ENCODE measurements at places on chromosomes 12 and 14.

DNA sequence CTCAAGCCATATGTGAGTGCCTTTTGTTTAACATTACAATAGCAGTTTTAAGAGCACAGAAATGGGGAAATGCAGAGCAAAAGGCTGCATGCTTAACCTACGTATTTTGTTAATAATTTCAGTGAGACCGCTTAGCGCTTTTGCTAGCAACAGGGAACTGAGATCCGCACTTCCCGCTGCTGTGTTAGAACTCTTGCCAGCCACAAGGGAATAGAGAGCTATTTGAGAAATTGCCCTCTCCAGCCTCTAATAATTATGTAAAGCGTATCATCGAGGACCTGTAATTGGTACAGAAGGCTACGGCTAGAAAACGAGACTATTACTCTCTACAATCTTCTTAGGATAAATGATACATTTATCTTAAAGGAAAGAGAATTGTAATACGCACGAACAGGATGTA lies 205.2 kb upstream of the GRIP1 start:
- no peak for DNase-seq

DNA sequence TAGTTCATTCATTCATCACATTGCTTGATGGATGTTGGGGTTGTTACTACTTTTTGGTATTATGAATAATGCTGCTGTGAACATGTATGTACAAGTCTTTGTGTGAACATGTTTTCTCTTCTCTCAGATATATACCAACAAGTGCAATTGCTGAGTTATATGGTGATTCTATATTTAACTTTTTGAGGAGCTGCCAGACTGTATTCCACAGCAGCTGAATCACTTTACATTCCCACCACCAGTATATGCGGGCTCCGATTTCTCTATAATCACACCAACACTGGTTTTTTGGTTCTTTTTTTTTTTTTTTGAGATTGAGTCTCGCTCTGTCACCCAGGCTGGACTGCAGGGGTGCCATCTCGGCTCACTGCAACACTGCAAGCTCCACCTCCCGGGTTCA lies 22.2 kb upstream of the PLEKHG6 start:
- DNase-seq, result no peak

DNA sequence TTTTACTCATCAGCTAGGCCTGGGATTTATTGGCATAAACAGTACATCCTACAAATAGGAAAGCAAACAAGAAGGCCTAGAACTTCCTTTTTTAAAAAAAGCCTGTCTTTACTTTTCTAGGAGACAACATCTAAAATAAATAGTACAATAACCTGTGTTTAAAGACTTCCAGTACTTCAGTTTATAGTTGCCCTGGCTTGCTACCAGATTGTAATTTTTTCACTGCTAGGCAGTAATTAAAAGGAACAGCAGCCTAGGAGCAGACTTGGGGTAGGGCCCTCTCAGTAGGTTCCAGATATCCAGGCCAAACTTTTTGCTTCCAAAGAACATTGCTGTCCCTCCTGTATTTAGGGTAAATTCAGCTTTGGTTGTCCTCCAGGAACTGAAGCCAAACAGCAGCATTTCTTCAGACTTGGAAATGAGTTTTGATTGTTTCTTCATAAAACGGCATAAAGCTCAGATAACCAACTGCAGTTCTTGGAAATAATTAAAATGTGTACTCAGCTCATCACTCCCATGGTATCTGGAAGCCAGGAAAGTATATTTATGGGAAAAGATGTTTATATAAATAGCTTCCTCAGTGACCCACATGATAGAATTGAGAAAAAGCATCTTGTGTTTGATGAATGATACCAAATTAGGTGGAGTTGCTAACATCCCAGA lies 61.7 kb downstream of the PPP1R36 start:
- DNase-seq, result no peak

DNA sequence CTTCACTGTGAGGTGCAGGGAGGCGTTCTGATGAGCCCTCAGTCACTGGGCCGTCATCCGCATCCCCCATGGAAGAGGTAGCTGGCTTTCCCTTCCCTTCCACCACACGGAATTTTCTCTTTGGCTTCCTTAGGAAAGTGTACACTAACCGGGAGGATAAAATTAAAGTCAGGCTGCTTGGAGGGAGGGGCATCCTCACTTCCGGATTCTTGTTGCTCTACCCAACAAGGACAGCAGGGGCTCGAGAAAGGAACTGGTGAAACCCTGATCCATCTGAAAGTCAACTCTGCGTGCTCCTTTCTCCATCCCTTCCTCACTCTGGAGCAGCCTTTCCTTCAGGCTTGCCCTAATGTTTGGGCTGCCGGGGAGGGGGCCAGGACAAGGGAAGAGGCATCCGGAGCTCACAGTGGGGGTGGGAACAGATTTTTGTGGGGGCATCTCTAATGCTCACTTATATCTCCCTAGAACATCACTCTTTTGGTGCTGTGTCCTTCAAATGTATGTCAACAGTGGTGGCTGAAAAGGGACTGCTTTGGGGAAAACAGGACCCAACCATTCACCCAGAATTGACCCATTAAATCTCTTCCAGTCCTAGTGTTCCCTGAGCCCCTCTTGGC lies 101.4 kb upstream of the FKBP4 start:
- no peak for DNase-seq

DNA sequence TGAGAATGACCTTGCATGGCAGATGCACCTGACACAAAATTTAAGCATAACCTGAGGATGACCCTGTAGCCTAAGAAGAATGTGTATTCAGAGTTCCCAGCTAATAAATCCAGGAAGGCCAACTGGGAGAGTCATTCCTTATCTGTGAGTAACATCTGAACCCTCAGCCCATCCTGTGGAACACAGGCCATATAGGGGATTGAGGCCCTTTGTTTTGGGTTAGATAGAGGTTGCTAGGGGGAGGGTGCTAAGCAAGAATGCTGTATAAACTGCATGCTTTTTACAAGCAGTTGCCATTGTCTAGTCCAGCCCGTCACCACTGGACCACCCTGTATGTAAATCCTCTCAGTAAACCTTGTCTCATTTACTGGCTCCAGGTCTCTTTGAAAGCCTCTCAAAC lies 77.0 kb downstream of the BICD1 start:
- no peak for DNase-seq

DNA sequence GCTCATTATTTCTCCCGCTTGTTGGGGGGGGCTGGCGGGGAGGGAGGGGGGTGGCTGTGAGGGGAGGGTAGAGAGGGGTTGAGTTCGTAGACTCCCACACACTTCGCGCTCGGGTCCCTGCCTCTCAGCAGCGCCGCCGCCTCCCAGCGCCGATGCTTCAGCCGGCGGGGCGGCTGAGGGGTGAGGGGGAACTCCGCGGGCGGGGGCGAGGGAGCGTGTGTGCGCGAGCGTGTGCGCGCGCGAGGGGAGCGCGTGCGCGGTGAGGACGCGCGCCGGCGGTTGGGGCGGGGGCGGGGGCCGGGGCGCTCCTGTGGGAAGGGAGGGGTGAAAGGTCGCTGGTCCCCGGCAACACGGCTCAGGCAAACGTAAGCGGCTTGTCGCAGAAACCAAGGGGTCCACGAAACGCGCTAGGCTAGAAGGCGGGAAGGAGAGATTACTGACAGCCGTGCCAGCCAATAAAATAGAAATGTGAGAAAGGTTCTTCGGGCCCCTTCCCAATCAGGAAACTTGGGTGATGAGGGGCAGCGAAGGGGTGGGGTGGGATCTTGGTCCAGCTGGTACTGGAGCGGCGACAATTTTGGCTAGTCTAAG lies 343 bp upstream of the NOVA1 start:
- peak; percentile 45 for DNase-seq

DNA sequence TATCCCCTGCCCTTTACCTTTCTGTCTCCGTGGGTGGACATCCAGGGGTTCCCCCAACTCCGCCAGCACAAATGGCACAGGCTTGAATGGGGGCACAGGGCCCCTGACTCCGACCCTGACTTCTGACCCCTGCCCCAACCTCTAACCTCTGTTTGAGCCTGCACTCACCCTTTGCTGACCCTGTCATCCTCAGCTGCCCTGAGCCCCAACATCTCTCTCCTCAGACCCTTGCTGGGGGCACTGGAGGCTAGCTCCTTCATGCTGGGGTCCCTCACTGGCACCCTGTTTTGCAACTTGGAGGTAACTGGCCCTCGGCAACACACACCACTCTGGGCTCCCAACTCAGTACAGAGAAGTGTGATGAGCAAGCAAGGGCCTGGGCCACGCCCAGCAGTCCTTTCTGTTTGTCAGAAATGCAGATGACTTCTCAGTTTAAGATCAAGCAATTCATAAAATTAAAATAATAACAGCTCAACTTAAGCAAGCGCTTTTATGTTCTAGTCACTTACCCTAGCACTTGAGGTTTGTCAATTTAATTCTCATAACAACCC lies 2.1 kb downstream of the IFI27 start:
- no peak for DNase-seq

GRCh38 chr12:21695986-21696385 lies 38.3 kb upstream of the LDHB start:
- DNase-seq, result no peak

- DNase-seq, result no peak
These were observed at the start of gene TMEM30B for GRCh38 chr14:61281186-61281947. TMEM30B (minus strand) TSS chr14:61281338; CDS start chr14:61281147, 191 bp downstream.

DNA sequence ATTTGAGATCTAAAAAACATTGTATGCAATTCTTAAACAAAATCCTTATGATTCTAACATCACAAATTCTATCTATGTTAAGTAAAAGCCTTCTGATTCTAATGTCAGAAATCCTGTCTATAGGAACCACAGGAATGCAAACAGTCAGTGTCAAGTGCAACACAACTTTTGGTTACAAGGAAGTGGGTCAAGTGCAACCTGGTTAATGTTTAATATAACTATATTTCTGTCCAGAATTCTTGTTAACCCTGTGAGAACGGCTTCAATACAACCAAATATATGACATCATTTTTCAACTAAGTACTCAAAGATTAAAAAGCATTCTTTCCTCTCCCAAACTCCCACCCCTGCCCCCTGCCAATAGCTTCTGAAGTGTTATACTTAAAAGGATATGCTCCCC lies 107.9 kb upstream of the PLEKHA5 start:
- DNase-seq, result no peak

GRCh38 chr14:96046630-96047029 lies 7.5 kb downstream of the C14orf132 start:
- DNase-seq, result no peak

- no peak for DNase-seq
These were observed 266.2 kb downstream of the RAD51B start for GRCh38 chr14:68085742-68086141.

DNA sequence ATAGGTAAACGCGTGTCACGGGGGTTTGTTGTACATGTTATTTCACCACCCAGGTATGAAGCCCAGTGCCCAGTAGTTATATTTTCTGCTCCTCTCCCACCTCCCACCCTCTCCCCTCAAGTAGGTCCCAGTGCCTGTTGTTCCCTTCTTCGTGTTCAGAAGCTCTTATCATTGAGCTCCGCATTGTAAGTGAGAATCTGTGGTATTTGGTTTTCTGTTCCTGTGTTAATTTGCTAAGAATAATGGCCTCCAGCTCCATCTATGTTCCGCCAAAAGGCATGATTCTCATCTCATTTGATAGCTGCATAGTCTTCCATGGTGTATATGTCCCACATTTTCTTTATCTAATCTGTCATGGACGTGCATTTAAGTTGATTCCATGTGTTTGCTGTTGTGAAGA lies 6.9 kb upstream of the GPRC5D start:
- DNase-seq, result no peak

DNA sequence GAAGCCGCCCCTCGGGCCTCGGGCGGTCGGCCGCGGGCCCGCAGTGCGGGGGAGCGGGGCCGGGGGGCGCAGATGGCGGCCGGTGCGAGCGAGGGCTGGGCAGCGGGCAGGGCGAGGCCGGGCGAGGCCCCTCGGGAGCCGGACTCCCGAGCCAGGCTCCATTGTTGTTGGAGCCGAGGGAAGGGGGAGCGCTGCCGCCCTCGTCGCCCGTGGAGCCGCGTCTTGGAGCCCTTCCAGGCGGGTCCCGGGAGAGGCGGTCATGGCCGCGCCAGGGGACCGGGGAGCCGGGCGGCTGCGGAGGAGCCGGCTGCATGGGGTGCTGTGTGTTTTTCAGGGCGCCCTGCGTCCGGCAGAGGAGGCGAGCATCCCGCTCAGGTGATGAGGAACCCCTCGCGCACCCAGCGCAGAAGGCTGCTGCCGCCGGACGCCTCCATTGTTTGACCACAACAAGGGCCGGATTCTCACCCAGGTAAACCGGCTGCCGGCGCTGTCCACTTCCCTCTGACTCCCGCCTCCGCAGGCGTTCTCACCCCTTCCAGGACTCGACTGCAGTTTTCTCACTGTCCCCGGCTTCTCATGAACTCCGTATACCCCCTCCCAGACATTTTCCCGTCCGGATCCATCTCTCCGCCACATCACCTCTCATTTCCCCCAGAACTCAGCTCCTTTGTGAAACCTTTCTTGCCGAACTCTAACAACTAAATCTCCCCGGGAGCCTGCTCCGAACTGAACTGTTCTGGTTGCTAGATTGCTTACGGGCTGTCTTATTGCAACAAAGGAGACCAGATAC lies 732 bp downstream of the ZNF664 start:
- DNase-seq, result peak; percentile 28

DNA sequence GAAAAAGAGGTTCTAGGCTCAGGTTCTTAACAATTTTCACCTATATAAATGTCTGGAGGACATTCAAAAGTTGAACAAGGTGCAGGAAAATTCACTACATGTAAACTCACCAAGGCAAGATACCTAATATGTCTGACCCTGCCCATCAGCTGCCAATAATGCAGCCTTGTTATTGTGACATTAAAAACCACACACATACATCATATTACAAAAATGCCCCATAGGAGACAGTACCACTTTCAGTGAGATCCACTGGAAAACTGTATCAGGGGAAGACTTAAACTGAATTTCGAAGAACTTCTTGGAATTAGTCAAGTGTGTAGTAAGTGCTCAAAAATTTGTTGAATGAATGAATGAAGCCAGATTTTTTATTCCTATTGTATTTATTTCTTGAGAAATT lies 83.1 kb downstream of the KICS2 start:
- DNase-seq, result no peak

DNA sequence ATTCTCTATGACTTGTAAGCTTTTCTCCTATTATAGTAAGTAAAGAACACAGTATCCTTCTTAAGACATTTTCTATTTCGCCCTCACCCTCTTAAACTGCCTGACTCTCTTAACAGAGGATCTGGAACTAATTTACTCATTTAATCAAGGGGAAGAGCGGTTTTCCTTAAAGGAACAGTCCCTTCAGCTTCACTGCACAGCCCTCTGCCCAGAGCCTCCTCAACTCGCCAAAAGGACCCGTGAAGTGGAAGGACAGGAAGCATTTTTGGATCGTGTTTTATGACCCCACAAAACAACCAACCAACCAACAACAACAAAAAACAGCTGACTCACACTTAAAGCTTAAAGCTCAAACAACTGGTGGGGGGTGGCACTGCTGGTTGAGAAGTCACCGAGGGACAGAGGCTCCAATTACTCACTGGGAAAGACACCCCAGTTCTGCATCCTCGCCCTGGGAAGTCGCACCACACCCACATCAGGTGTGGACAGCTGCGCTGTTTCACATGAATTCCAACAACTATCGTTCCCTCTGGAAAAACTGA lies 35.7 kb downstream of the NID2 start:
- no peak for DNase-seq

DNA sequence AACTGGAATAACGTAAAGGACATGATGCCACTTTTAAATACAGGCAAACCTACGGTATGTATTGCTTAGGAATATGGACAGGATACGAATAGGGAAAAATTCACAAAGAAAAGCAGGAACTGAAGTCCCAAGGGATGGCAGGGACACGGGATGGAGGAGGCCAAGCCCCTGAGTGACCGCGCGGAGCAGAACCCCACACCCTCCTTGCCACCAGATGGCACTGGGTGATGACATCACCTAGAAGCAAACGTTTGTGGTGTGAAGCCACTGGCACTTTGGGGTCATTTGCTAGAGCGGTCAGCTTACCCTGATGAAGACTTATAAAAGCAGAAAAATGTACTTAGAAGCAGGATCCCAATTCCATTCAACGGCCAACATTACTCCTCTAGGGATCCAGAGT lies 9.4 kb downstream of the DHX37 start:
- DNase-seq, result no peak
